ENCODE measurements at places on chromosomes 4 and X.
A peak's percentile ranks its signal among the peaks of the same experiment; 100 is the strongest.

DNA sequence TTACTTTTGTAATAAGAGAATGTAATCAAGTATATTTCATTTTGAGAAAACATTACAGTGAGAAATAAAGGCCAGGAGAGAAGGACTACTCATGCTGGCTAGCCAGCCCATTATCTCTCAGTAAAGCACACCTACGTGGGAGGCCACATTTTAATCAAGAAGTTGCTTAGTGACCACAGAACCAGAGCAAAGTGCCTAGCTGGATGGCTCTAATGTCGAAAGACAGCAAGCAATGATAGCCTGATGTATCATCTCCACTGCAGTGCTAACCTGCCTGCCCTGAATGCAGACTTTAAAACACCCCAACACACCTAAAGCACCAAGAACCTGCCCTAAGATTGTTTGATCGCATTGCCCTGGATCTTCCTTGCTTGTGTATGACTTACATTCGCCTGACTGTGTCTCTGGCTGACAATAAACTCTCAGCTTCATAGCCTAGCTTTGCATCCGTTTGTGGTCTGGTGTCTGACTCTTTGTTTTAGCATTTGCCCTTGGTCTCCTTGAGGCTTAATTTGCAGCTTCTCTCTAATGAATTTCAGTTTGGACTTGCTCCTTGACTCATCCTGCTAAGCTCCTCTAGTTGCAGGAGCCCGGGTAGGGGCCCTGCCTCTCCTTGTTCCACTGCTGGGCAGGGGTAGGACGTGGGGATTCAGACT, 31.4 kb upstream of the SOWAHD start:
- DNase-seq: no peak

GRCh38 chr4:15653420-15653819, 1.7 kb downstream of the FBXL5 start:
- no peak for DNase-seq

- DNase-seq: peak; percentile 80
Measured at GRCh38 chrX:40098264-40099054, 701 bp upstream of the BCOR start.

DNA sequence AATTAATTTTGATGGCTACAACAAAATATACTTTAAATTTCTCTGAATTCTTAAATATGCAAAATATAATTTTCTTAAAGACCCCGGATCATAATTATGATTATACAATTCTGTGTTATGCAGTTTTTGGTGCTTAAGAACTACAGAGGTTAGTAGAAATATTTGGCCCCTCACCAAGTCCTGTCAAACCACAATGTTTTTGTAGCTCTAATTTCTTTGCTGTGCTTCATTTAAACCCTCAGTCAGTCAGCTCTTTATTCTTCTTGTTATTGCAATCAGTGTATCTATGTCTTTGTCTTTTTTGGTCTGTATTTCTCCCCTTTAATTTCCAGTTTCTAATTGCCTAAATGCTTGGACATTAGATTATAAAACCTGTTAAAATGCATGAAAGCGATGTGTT, 186.1 kb downstream of the CAMK2D start:
- DNase-seq: no peak

All from NCI-H1092 treated with DMSO at 0.1 percent for 48 hours (cell line).